Caco-2 (cell line): ENCODE measurements at places on chromosomes 4 and X.

DNA sequence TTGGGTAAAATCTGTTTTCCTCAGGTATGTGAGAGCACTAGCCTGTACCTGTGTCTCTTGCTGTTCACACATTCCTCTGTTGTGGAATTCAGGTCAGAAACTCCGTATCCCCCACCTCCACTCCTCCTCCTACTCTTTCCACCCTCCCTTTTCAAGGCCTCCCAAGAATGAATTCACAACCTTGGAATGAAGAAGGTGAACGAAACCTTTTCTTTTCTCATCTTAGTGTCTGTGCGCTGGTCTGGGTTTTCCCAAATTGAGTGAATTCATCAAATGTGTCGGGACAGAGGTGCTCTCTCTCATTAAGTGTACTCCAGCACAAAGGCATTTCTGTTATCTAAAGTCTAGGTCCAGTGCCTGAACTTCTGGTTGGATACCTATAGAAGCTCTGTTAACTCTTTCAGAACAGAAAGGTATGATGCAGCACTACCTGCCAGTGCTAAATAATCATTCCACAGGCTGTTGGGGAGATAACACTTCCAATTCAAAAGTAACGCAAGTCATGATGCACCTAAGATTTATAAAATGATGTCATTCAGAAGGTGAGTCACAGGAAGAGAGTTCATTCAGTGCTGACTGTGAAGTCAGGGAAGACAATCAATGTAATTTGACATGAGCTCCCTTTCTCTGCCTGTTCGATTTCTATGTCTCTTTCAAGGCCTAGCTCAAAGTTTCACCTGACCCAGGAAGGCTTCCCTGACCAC is 41.9 kb downstream of the COL4A6 start:
- peak; percentile 50 for DNase-seq

GRCh38 chr4:163768014-163768413 is 273.5 kb downstream of the TMA16 start:
- no peak for DNase-seq

GRCh38 chrX:48541140-48541814 is 1.8 kb downstream of the TBC1D25 start:
- DNase-seq = no peak

GRCh38 chrX:23578079-23578478 is 89.2 kb upstream of the PRDX4 start:
- no peak for DNase-seq

DNA sequence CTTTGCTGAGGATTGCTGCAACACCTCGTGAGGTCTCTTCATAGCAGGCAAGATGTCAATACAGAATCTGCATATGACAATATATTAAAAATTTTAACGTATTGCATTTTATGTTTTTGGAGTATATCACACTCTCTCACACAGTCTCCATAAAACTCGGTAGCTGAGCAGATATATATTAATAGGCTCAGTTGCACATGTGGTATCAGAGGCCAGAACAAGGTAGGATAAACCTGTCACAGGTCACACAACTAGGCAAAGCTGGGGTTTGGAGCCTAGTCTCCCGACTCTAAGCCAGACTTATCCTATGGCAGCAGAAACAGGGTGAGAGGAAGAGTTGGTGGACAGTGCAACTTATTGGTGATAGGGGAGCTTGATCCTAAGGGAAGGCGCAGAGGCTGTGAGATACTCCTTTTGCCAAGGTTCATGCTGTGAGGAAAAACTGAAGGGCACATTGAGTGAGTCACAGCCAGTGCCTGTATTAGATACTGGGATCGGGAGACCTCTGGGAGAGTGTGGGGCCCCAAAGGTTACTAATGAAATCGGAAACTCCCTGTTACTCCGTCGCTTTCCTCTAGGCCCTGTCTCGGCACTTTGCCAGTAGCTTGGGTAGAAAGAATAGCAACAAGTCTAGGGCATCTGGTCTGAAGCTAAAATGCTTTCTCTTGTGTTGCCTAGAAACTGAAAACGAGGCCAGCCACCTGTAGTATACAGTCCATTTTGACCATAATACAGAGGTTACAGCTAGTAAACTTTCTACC is 195.7 kb downstream of the ARHGAP10 start:
- DNase-seq = no peak

- DNase-seq = peak; percentile 80
These were observed at the start of gene FAT1 for GRCh38 chr4:186723292-186724057. Gene FAT1 (minus strand): TSS chr4:186723856. CDS start chr4:186709827, 14,029 bp downstream.

GRCh38 chr4:1048773-1049590 is 37.6 kb downstream of the FGFRL1 start:
- DNase-seq = no peak

GRCh38 chr4:113747949-113748348 is 13.6 kb downstream of the CAMK2D start:
- no peak for DNase-seq

- DNase-seq = peak; percentile 39
These were observed 1065.7 kb upstream of the FTHL17 start for GRCh38 chrX:32137525-32137924.

DNA sequence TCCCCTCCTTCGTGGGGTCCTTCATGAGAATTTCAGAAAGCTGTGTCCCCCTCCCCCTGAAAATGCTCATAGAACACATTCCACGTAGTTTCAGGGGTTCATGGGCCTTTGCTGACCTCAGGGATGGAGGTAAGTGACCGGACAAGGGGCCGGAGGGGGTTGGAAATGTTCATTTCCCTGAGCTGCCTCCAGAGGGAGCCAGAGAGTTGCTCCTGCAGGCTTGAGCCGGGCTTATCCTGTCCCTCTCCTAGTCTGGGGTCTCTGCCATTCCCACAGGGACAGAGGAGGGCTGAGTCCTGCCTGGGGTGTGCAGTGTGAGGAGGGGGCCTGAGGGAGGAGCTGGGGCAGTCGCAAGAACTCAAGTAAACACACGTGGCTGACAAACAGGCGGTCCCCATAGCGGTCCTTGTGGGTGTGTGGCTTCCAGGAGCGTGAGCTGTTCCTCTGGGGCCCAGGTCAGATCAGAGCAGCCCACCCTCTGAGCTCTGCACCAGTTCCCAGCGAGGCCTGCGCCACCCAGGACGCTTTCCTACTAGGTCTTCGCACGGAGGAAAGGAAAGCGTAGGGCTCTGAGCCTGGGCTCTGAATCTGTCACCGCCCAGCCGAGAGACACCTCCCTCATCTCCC is 62.5 kb downstream of the WFS1 start:
- DNase-seq = no peak

DNA sequence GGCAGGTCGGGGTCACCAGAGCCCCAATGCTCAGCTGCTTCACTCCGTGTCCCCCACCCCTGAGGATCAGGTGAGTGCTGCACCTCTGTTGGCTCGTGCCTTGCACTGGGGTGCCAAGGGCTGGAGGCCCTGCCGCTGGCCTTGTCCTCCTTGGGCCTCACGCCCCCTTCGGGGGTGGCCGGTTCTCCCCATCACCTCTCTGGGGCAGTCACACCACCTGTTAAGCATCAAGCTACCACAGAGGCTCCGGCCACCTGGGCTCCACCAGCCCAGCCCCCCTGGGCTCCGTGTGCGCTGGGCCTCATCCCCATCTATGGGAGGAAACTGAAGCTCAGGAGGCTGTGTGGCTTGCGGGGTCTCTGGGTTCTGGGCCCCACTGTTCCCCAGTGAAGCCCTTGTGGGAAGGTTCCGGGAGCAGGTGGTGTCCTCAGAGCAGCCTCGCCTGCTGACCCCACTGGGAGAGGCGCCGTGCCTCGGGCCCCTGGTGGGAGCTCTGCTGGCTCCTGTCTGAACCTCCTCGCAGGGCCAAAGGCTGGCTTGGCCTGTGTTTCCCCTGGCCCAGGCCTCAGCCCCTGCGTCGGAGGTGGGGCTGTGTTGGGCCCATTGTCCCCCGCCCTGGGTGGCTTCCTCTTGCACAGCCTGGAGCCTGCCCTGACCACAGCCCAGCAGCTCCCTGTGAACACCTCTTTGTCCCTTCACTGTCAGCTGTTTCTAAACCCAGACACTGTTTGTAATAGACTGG is 30.8 kb downstream of the DOK7 start:
- DNase-seq = no peak

DNA sequence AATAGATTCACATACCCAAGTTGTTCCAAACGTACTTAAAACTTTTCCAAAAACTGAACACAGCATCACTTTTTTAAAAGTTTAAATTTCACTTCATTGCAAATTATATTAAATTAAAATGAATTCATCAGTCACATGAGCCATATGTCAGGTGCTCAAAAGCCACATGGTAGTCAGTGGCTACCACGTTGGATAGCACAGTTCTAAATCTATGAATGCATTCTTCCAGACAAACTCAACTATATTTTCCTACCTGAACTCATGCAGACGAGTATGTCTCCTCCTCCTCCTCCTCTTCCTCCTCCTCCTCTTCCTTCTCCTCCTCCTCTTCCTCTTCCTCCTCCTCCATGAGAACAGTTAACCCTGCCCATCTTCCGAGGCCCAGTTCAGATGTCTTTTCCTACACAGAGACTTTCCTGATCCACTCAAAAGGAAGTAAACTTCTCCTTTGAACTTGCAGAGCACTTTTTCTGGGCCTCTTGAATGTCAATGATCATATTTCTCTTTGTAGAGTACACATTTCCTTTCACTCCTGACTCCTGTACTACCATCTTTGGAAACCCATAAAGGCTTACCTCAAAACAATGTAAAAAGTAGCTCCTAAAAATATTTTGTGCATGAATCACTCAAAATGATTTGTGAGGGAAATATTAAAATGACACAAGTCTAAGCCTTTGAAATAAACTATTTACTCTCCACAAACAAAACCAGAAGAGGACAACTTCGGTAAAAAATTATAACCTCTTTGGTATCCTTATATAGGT is 172.6 kb downstream of the AMELX start:
- no peak for DNase-seq

DNA sequence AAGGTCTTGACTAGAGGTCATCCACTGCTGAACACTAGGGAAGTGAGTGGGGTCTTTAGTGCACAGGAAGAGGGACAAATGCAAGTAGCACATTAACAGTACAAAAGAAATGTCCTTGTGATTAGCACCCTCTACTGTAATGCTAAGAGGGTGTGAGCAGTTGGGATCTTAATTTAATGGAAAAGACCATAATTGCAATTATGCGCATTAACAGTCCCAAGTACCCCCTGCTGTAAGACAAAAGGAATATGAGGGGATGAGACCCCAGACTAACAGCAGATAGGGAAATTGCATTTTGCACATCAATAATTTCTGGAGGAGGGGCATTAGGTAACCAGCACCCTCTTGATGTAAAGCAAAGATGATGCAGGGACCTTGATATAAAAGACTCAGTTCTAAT is 285.0 kb downstream of the CHIC1 start:
- no peak for DNase-seq

- no peak for DNase-seq
These were observed 18.9 kb upstream of the MSMO1 start for GRCh38 chr4:165308606-165309005.

DNA sequence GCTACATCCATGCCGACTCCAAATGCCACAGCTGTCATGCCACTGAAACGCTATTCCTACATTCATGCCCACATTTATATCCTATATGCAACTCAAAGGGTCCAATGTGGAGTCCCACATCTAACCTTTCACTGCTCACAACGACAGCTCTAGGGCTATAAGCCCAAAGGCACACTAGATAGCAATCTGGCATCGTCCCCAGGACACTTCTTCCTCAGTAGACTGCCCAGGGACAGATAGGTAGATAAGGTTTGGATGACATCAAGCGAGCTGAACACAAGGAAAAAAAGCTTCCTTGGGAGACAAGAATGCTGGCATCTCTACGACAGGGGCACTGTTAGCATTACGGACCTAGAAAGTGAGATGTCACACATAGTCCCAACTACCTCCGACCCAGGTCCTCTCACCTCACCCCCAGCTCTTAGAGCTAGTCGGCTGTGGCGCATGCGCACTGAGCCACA is 685 bp downstream of the RAB9B start:
- no peak for DNase-seq

- DNase-seq = no peak
These were observed 1042.3 kb downstream of the FSTL5 start for GRCh38 chr4:161121451-161121850.

GRCh38 chr4:185290018-185290607 is 80.7 kb downstream of the SNX25 start:
- no peak for DNase-seq

- no peak for DNase-seq
These were observed 22.7 kb upstream of the ASB5 start for GRCh38 chr4:176291748-176292147.

DNA sequence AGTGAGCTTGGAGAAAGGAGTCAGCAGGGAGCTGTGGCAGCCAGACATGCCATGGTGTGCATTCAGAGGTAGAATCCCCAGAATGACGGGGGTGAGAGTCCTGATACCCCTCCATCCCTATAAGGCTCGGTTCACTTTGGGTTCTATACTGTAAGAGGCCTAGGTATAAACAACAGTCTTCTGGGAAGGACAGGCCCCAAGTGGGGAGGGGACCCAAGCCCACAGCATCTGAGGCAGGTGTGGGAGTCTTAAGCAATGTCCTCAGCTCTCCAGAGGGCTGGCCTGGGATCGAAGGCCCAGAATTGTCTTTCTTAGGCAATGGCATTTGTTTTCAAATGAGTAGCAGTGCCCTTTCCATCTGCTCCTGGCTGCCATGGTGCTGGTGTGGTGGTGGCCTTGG is 50.2 kb upstream of the MAMLD1 start:
- no peak for DNase-seq

GRCh38 chr4:67746797-67747495 is 7.2 kb downstream of the GNRHR start:
- peak; percentile 8 for DNase-seq

GRCh38 chrX:139446832-139447231 is 83.7 kb upstream of the F9 start:
- DNase-seq = no peak

DNA sequence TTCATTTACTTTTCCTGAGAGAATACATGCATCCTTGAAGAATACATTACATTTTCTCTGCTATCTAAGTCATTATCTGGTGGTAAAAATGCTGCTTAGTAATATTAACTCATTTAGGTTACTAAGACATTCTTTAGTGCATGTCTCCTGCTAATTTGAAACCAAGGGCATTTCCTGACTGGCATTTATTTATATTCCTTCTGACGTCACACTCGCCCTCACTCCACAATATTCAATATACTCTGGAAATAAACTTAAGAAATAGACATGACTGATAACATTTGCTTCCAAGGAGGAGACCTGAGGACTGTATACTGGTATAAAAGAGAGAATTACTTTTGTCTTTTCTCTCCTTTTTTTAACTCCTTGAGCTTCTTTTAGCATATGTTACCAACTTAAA is 619.5 kb upstream of the SMIM31 start:
- no peak for DNase-seq

DNA sequence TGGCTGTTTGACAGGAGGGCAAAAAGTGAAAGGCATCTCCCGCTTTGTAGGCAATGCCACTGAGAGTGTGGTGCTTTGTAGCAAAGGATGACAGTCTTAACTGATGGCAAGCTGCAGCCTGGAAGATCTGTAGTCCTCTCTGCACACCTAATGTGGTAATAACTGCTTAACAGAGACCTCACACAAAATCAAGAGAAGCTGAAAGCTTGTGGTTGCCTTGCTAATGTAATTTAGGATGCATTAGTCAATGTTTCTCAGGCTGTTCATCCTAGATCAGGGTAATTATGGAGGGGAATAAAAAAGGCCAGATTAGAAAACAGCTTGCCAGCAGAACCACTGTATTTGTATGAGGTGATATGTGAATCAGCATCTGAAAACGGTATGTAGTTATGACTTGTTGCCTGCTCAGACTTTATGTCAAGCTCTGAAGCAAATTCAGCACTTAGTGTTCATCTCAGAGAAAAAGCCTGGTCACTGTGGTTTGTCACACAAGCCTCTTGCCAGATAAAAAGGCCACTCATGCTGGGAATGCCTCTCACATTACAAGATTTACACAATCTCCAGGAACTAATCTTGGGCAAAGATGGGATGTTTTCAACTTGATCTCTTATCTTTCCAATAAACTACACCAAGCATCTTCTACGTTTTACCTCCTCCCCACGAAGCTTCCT is 130.8 kb downstream of the ENOX2 start:
- no peak for DNase-seq
